ENCODE measurements at places on chromosomes 11 and 22. TPM values are rescaled to one million over a fixed set of nuclear protein-coding genes. Genes with fewer than 3 reads are reported as not detected.

SLC22A12 gene
- 5.3 TPM for total RNA-seq

SGSM1 gene
- total RNA-seq: 4.7 TPM

DEUP1 gene
- total RNA-seq: 0.57 TPM

CDC42EP1 gene
- 68.5 TPM for total RNA-seq

CNIH2 gene
- 0.63 TPM for total RNA-seq

BIRC3 gene
- total RNA-seq: 110 TPM

RRP7A gene
- total RNA-seq: 35.2 TPM

DNA sequence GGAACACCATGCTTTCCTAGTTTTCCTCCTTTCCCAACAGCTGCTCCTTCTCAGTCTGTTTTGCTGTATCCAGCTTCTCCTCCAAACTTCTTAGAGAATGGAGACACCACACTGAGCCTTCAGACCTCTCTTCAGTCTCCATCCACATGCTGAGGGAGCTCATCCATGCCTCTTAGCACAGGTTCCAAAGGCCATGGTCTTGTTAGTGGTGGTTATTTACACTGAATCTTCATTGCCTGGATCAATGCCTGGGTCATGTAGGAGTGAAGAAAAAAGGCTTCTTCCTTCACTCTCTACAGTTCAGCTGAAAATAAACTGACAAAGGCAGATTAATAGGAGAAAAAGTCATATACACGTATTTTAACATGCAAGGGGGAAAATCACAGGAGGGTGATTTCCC, 3.1 kb upstream of the SAA4 start:
- no peak for DNase-seq

- DNase-seq: peak; percentile 43
These were observed at the start of gene BMAL1 for GRCh38 chr11:13277768-13278608. BMAL1 (plus strand) TSS chr11:13277790; CDS start chr11:13354309, 76,519 bp downstream.

DNA sequence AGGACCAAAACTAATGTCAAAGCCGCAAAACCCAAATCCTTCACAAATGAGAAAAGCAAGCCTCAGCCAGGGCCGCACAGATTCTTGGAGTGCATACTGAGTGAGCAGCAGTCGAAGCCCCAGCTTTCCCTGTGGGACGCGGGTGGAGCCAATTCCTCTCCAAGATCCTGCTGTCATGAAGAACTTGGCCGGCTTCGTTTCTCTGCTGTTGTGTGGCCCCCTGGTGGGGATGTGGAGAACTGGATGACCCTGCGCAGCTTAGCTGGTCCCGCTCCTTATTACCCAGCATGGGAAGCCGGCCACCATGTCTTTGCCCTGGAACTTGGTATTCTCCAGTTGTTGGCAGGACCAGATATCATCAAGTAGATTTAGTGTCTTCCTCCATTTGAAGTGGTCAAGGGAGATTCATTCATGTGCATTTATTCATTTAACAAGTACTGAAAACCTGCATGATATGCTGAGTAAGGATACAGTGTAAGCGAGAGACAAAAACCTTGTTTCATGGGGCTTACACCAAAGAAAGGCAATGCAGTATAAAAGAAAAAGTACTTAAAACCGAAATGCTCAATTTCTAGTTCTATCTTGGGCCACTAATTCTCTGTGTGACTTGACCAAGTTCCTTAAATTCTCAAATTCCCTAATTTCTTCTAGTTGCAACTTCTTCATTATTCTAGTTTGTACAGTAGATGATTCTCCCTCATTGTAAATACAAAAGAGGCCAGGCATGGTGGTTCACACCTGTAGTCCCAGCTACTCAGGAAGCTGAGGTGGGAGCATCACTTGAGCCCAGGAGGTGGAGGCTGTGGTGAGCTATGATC, 56.7 kb upstream of the CRTAM start:
- peak; percentile 91 for DNase-seq

DNA sequence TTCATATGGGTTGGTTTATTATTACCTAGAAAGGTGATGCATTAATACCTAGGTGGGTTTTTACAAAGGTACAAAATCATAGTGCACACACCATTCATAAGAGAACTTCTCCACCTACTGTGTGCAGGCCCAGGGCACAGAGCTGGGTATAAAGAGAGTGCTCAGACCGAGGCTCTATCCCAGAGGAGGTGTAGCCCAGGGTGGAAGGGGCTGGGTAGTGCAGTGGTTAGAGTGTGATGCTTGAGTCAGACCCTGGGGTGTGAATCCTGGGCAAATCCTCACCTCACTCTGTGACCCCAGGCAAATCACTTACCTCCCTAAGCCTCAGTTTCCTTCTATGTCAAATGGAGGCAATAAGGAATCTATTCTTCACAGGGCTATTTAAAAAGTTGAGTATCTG, 32.2 kb downstream of the PARVG start:
- DNase-seq: no peak

GRCh38 chr22:41231369-41231768, 9.4 kb downstream of the CHADL start:
- no peak for DNase-seq

GRCh38 chr11:12769834-12770345, 95.7 kb downstream of the TEAD1 start:
- no peak for DNase-seq

DNA sequence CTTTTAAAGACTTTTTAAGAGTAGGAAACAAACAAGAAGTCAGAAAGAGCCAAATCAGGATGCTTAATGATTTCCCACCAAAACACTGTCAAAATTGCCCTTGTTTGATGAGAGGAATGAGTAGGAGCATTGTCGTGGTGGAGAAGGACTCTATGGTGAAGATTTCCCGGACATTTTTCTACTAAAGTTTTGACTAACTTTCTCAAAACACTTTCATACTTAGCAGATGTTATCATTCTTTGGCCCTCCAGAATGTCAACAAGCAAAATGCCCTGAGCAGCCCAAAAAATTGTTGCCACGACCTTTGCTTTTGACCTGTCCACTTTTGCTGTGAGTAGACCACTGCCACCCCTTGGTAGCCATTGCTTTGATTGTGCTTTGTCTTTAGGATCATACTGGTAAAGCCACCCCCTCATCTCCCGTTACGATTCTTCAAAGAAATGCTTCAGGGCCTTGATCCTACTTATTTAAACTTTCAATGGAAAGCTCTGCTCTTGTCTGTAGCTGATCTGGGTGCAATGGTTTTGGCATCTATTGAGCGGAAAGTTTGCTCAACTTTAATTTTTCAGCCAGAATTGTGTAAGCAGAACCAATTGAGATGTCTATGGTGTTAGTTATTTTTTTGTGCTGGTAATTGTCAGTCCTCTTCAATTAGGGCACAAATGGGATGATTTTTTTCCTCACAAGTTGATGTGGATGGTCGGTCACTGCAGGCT, 67.2 kb downstream of the ADM start:
- DNase-seq: no peak

GRCh38 chr11:76782531-76783293, 444 bp upstream of the TSKU start:
- peak; percentile 96 for DNase-seq

DNA sequence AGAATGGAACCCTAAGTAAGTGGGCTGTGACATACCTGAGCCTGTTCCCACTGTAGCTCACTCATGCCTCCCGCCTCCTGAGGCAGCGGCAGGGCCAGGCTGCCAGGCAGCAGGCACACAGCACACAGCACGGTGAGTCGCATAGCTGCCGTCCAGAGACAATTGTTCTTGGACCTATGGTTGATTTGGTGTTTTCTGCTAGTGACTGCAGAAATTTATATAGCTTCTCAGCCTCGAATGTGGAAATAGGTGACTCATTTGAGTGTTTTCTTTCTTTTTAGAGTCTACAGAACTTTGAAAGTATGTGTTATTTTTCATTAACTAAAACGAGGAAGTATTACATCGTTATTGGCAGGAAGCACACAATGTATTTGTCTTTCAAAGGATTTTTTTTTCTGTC, at the start of gene MMP7:
Gene MMP7 (minus strand): TSS at position 190 of the 400 bp plus-strand sequence. CDS start 47 bp downstream, at position 143.
- DNase-seq: peak; percentile 24

DNA sequence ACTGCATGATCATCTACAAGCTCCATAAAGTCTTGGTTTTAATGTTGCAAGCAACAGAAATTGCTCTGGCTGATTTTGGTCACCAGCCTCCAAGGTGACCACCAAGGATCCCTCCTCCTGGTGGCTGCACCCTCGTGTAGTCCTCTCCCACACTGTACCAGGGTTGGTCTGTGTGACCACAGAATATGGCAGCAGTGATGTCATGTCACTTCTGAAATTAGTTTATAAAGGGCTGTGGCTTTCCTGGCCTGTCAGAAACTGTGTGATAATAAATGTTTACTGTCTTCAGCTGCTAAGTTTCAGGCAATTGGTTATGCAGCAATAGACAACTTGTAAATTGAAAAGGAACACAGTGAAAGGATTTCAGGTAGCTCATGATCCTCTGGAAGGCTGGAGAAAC, 5.3 kb upstream of the PRDM11 start:
- no peak for DNase-seq

- DNase-seq: no peak
These were observed 27.2 kb upstream of the GLYATL1 start for GRCh38 chr11:58912124-58912523.

DNA sequence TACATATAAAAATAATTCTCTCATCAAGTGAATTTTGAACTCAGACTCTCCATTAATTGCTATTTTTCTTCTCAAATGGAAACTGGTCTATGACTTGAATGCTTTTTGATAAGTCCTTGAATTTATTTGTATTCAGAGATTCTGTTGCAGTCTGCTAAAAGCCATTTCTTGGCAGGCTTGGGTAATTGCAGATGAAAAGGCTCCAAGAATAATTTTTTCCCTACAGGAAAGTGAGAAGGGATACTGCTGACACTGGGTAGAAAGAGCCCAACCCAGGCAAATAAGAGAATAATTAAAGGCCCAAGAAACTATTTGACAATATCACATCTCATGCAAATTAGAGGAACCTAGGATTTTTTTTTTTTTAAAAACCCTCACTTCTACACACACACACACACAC, 246.5 kb upstream of the DDI1 start:
- no peak for DNase-seq

GRCh38 chr11:40149721-40150120, 1309.7 kb downstream of the LRRC4C start:
- no peak for DNase-seq

- no peak for DNase-seq
These were observed 9.5 kb upstream of the RFPL3 start for GRCh38 chr22:32348031-32348611.
